ENCODE measurements at places on chromosomes 5 and 9.
A peak's percentile ranks its signal among the peaks of the same experiment; 100 is the strongest.

GRCh38 chr9:124381170-124381945 is 33.9 kb downstream of the PSMB7 start:
- peak; percentile 69 for DNase-seq
- H3K4me3 ChIP-seq = no peak overlapping the region
- H3K27ac ChIP-seq = peak overlapping the region; percentile 16
- H3K4me1 ChIP-seq = peaks cover 2% of the 10 kb centered on the region
- no peaks in the 10 kb centered on the region for H3K27me3 ChIP-seq

- no peak overlapping the region for H3K27ac ChIP-seq
- H3K4me3 ChIP-seq = no peak overlapping the region
- H3K4me1 ChIP-seq = peaks cover 6% of the 10 kb centered on the region
- H3K27me3 ChIP-seq = peaks cover 9% of the 10 kb centered on the region
- peaks cover 6% of the 10 kb centered on the region for H3K36me3 ChIP-seq
Measured at GRCh38 chr9:87140142-87140541, 192.8 kb upstream of the GAS1 start.

GRCh38 chr9:7979611-7980010 is 180.0 kb upstream of the DMAC1 start:
- no peak overlapping the region for H3K27ac ChIP-seq
- no peaks in the 10 kb centered on the region for H3K4me1 ChIP-seq
- DNase-seq = no peak
- H3K36me3 ChIP-seq = no peaks in the 10 kb centered on the region

GRCh38 chr5:120919017-120919416 is 454.9 kb downstream of the PRR16 start:
- H3K27ac ChIP-seq = peak overlapping the region; percentile 0
- H3K4me3 ChIP-seq = no peak overlapping the region
- H3K36me3 ChIP-seq = no peaks in the 10 kb centered on the region
- H3K4me1 ChIP-seq = peaks cover 5% of the 10 kb centered on the region
- H3K27me3 ChIP-seq = no peaks in the 10 kb centered on the region
- peak; percentile 65 for DNase-seq

DNA sequence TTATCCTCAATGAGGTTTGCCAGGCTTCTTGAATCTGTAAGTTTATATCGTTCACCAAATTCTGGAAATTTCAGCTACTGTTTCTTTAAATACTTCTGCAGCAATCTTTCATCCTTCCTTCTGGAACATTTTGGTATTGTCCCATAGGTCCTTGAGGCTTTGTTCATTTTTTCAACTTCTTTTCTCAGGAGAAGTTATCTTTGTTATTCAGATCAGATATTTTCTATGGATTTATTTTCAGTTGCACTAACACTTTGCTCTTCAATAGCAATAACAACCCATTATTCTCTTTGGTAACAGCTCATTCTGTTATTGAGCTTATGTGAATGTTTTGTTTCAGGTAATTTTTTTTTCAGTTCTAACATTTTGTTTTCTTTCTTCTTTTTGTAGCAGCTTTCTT is 13.5 kb downstream of the SNX2 start:
- DNase-seq = no peak
- H3K27ac ChIP-seq = no peak overlapping the region
- peaks cover 31% of the 10 kb centered on the region for H3K36me3 ChIP-seq
- no peaks in the 10 kb centered on the region for H3K27me3 ChIP-seq

DNA sequence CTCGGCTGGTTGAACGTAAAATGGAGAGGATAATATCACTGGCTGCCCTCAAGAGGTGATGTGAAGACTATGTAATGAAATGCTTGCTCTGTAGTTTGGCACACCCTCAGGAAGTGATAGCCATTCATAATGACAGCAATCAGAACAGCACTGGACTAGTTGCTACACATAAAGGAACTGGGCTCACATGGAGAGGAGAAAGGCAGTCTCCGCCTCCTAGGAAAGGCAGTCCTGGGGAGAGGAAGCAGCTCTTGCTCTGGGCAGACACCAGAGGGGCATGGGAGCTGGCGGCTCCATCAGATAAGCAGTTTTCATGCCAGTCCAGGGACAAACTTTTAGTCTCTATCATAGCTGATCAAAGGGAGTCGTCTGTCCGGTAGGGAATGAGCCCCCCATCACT is 46.9 kb downstream of the ARHGEF37 start:
- H3K4me1 ChIP-seq = peaks cover 16% of the 10 kb centered on the region
- no peak overlapping the region for H3K4me3 ChIP-seq
- DNase-seq = no peak
- no peak overlapping the region for H3K27ac ChIP-seq

- H3K4me3 ChIP-seq = no peak overlapping the region
- H3K36me3 ChIP-seq = no peaks in the 10 kb centered on the region
- DNase-seq = no peak
- H3K27ac ChIP-seq = no peak overlapping the region
- peaks cover 12% of the 10 kb centered on the region for H3K27me3 ChIP-seq
Measured at GRCh38 chr5:83653669-83654068, 67.0 kb downstream of the HAPLN1 start.

GRCh38 chr9:111484572-111484894 is 350 bp upstream of the ECPAS start:
- H3K27me3 ChIP-seq = no peaks in the 10 kb centered on the region
- H3K27ac ChIP-seq = peak overlapping the region; percentile 57
- peaks cover 5% of the 10 kb centered on the region for H3K36me3 ChIP-seq
- peaks cover 15% of the 10 kb centered on the region for H3K4me1 ChIP-seq
- peak overlapping the region; percentile 84 for H3K4me3 ChIP-seq
- no peak for DNase-seq

GRCh38 chr5:60794691-60795090 is 49.4 kb downstream of the ELOVL7 start:
- H3K27me3 ChIP-seq = no peaks in the 10 kb centered on the region
- H3K4me3 ChIP-seq = no peak overlapping the region
- H3K36me3 ChIP-seq = no peaks in the 10 kb centered on the region
- H3K27ac ChIP-seq = no peak overlapping the region
- no peaks in the 10 kb centered on the region for H3K4me1 ChIP-seq
- DNase-seq = no peak

- no peak overlapping the region for H3K4me3 ChIP-seq
- no peak overlapping the region for H3K27ac ChIP-seq
- H3K27me3 ChIP-seq = peaks cover 39% of the 10 kb centered on the region
- H3K36me3 ChIP-seq = no peaks in the 10 kb centered on the region
- DNase-seq = no peak
Measured at GRCh38 chr9:23850690-23851629, 24.9 kb upstream of the ELAVL2 start.

DNA sequence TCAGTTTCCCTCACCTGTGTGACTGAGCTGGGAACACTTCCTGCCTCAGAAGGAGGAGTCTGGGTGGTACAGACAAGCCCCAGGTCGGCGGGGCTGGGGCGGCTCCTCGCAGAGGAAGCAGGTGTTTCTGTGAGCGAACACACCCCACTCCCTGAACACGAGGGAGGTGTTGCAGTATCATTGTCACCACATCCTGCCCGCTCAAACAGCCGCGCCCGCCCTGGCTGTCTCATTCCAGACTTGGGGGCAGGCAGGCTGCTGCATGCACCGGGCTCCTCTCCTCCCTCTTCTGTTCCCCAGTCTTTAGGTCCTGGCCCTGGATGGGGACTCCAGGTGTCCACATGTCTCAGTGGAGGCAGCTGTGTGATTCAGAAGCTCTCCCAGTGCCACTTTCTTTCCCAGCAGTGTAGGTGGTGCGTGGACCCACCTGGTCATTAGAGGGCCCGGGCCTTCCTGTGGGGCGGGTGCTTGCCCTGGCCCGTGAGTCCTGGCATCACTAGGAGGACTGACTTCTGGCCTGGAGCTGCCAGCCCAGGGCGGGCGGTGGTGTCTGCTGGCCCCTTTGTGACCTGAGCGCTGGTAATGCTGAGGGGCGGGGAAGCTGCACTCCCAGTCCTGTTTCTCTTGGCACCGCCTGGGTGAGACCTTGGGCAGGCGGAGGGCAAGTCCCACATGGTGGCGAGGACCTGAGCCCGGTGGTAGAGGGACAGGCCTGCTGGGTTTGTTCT is 18.3 kb upstream of the PHYHD1 start:
- H3K36me3 ChIP-seq = peaks cover 24% of the 10 kb centered on the region
- H3K4me3 ChIP-seq = peak overlapping the region; percentile 40
- H3K27ac ChIP-seq = peak overlapping the region; percentile 75
- peak; percentile 72 for DNase-seq
- peaks cover 28% of the 10 kb centered on the region for H3K4me1 ChIP-seq
- H3K27me3 ChIP-seq = no peaks in the 10 kb centered on the region

DNA sequence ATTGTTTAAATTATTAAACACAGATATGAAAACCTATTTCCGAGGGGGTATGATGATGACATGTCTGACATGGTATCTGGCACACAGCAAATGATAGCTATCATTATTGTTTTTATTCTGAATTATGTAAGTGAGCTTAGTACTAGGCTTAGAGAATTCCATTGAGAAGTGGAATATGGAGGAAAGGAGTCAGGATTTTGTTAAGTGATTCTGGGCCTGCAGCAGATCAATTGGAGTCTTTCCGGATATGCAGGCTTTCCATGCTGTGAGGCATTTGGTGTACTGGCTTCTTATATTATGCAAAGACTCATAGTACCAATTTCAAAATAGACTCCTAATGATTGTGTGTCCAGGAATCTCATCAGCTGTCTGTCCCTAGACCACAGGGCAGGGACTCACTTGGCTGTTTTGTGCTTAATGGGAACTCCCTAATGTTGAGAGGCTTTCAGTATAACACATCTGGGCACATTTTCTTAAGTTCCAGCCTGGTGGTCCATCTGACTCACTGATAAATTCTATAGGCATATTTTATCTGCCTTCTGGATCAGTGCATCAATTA is 180.0 kb upstream of the KLF9 start:
- H3K36me3 ChIP-seq = peaks cover 6% of the 10 kb centered on the region
- no peak overlapping the region for H3K27ac ChIP-seq
- no peak overlapping the region for H3K4me3 ChIP-seq

GRCh38 chr5:173627860-173628392 is 11.5 kb upstream of the BOD1 start:
- no peak overlapping the region for H3K27ac ChIP-seq
- H3K4me3 ChIP-seq = no peak overlapping the region
- H3K4me1 ChIP-seq = peaks cover 13% of the 10 kb centered on the region
- H3K36me3 ChIP-seq = peaks cover 6% of the 10 kb centered on the region
- no peaks in the 10 kb centered on the region for H3K27me3 ChIP-seq

DNA sequence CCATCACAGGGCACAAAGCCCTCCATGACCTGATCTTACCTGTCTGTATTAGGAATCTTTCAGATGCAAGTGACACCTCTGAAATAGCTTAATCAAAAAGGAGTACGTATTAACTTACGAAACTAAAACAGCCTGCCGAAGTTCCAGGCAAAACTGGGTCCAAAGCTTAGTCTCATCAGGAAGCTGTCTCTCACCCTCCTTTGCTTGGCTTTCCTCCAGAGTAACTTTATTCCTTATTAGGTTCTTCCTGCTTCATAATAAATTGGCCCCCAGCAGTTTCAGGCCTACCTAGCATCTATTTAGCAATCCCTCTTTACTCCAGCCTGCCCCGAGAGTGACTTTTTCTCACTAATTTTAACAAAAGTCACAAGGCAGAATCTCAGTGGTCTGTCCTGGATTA is 58.4 kb upstream of the STK32A start:
- DNase-seq = no peak
- no peaks in the 10 kb centered on the region for H3K36me3 ChIP-seq
- H3K4me3 ChIP-seq = no peak overlapping the region
- H3K27me3 ChIP-seq = peaks cover 9% of the 10 kb centered on the region
- H3K4me1 ChIP-seq = no peaks in the 10 kb centered on the region

- no peak overlapping the region for H3K27ac ChIP-seq
- peaks cover 27% of the 10 kb centered on the region for H3K36me3 ChIP-seq
- H3K4me3 ChIP-seq = no peak overlapping the region
- no peaks in the 10 kb centered on the region for H3K4me1 ChIP-seq
- no peak for DNase-seq
- no peaks in the 10 kb centered on the region for H3K27me3 ChIP-seq
Measured at GRCh38 chr9:135920256-135920930, 13.0 kb upstream of the CAMSAP1 start.

DNA sequence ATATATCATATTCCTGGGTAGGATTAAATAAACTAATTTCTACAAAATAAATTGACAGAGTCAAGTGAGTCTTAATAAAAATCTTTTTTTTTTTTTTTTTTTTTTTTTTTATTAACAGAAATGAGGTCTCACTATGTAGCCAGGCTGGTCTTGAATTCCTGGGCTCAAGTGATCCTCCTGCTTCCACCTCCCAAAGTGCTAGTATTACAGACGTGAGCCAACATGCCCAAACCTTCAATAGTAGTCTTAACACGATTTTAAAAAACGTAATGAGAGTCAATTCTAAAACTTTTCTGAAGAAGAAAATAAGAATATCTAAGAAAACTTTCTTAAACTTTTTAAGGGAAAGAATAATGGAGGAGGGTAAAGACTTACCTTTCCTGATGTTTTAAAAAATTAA is 84.2 kb downstream of the YIPF5 start:
- H3K27ac ChIP-seq = no peak overlapping the region
- peak; percentile 70 for DNase-seq
- H3K4me1 ChIP-seq = peaks cover 5% of the 10 kb centered on the region

- H3K36me3 ChIP-seq = no peaks in the 10 kb centered on the region
- no peak overlapping the region for H3K4me3 ChIP-seq
- peaks cover 3% of the 10 kb centered on the region for H3K27me3 ChIP-seq
Measured at GRCh38 chr9:71136696-71137095, 15.3 kb upstream of the TRPM3 start.

DNA sequence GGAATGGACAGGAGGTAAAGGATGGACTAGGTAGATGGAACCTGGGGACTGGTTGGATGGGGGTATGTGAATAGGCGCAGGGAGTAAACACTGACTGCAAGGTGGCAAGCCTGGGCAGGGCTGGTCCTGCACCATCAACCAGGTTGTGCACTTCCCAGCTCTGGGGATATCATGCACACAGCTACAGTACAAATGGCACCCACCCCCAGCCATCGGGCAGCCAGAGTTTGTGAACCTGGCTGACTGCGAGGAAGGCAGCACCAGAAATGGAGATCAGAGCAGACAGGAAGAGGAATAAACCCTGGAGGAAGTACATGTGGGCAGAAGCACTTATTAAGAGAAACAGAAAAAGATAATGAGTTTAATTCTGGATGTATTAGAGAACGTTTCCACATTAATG is 229.1 kb downstream of the ESM1 start:
- no peak overlapping the region for H3K27ac ChIP-seq
- DNase-seq = no peak
- H3K4me1 ChIP-seq = peaks cover 8% of the 10 kb centered on the region

DNA sequence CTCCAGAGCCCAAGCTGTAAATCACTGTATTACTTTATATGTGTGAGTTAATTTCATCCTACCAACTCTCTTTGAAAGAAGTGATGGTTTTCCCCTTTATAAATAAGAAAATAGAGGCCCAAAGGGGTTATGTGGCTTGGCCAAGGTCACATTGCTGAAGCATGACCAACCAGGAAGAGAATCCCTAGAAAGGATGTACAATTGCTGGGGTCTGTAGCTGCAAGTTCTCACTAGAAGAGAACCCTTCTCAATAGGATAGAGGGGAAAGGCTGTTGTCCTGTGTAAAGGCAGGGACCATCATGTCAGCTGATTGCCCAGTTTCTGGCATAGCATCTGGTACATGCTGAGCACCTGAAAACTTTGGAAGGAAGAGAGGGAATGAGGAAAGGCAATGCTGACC is 39.0 kb upstream of the FAT2 start:
- no peak for DNase-seq
- no peak overlapping the region for H3K27ac ChIP-seq
- H3K36me3 ChIP-seq = no peaks in the 10 kb centered on the region
- H3K4me1 ChIP-seq = peaks cover 52% of the 10 kb centered on the region
- H3K27me3 ChIP-seq = no peaks in the 10 kb centered on the region
- no peak overlapping the region for H3K4me3 ChIP-seq

- peaks cover 17% of the 10 kb centered on the region for H3K4me1 ChIP-seq
- H3K4me3 ChIP-seq = no peak overlapping the region
- no peak overlapping the region for H3K27ac ChIP-seq
- H3K27me3 ChIP-seq = peaks cover 36% of the 10 kb centered on the region
Measured at GRCh38 chr9:37032713-37033112, 1.4 kb downstream of the PAX5 start.

GRCh38 chr9:98642661-98643312 is 65.9 kb downstream of the GABBR2 start:
- DNase-seq = no peak
- H3K36me3 ChIP-seq = no peaks in the 10 kb centered on the region
- H3K4me3 ChIP-seq = no peak overlapping the region
- peaks cover 49% of the 10 kb centered on the region for H3K27me3 ChIP-seq
- no peaks in the 10 kb centered on the region for H3K4me1 ChIP-seq

All from MCF 10A (cell line).